ENCODE measurements at places on chromosomes 5 and 9.
A peak's percentile ranks its signal among the peaks of the same experiment; 100 is the strongest.

GRCh38 chr5:141399555-141400258 is 2.0 kb downstream of the PCDHGB5 start:
- no peak for DNase-seq

GRCh38 chr5:88882276-88883038 is 527 bp downstream of the MEF2C start:
- no peak for DNase-seq

DNA sequence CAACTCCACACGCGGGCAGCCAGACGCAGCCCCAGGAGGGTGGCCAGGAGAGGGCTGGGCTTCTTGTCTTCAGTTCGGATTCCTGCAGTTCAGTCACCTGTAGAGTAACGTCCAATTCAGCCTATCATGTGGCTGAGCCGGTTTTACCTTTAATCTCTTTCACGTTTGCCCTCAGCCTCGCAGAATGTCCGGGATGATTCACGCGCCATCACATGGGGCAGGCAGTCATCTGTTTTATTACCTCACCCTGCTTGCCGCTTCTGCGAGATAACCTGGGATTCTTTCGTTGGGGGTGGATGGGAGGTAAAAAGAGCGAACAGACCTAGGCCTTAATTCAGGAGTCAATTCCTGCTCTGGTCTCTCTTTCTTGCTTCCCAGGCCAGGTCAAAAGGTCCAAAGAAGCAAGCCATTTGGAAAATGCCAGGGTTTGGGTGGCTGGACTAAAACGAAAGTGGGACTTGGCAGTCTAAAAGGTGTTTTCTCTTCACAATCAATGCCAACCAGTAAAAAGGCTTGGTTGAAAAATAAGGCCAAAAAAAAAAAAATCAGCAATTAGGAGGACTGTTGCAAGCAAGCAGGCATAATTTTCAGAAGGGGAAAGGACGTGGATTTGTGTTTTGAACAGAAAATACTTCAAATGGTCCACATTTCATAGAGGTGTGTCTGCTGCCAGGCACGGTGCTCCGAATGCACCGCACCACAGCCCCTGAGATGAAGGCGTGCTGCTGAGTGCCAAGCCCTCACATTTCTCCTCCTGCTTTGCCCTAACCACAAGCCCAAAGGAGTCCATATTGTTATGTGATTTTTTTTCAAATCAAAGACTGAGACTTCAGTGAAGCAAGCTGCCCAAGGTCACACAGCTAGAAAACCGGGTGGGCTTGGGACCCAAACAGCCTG is 2.8 kb upstream of the WWC1 start:
- no peak for DNase-seq

DNA sequence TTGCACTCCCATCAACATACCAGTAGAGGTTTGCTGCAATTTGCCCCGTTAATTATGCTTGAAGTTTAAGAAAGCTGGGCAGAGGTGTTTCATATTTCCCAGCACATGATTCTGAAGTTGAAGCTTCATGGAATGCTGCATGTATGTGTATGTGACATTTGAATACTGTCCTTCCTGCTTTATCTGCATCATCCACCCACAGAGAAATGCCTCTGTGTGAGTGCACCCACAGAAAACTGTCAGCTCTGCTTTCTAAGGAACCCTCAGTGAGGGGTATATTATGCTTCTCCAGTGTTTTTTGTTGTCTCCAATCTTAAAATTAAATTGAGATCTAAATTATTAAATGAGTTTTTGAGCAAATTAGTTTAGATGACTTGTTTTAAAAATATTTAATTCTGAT is 358.1 kb upstream of the PIK3R1 start:
- DNase-seq, result no peak

- no peak for DNase-seq
Measured at GRCh38 chr9:121862371-121863332, 211.2 kb downstream of the DAB2IP start.

DNA sequence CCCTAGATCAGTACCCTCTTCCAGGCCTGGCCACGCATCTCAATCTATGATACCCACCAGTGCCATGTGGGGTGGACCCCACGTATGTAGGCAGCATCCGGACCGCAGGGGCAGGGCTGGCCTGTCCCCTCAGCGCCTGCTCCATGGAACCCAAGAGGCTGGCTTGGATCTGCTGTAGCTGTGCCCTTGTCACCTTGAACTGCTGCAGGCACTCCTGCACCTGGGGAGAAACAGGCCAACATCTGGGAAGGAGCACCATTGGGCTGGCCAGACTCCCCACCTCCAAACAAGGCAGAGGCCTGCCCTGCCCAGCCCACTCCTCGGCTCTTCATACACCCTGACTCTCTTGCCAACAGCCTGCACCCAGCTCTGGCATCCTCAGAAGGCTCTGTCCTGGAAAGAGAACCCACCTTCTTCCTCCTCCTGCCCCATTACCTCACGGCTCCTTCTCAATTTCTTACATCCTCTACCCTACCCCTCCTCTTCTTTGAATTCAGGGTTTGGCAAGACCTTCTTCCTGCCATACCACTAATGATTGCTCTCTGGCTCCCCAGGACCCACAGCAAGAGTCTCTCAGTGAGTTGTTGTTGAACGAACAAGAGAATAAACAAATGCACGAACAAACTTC is 7.7 kb downstream of the HK3 start:
- DNase-seq, result no peak

DNA sequence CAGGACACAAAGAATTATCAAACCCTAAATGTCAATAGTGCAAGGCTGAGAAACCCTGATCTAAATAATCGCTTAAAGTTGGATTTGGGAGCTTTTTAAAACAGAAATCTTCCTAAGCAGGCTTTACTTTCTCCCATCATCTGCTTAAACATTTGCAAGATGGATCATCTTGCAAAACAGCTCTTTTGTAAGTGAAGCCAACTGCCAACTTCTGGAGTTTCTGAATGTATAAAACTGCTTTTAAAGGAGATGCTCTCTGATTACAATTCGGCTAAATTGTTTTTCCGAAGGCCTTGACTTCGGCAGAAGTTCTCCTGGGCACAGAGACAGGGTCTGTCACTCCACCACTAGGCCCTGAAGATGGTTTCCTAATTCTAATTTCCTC is 1.3 kb downstream of the PTPN3 start:
- DNase-seq, result no peak

DNA sequence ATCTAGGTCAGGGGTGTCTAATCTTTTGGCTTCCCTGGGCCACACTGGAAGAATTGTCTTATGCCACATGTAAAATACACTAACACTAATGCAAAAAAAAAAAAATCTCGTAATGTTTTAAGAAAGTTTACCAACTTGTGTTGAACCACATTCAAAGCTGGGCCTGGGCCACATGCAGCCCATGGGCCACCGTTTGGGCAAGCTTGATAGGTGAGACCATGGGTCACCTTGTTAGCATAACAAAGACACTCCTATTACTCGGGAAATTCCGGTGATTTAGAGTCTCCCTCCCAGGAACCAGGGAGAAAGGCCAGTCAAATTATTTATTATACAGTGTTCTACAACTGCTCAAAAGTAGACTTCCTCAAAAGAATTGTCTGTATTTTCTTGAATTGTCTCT is 12.7 kb downstream of the RECK start:
- no peak for DNase-seq

- no peak for DNase-seq
Measured at GRCh38 chr9:90044710-90045151, 439.9 kb downstream of the GADD45G start.

DNA sequence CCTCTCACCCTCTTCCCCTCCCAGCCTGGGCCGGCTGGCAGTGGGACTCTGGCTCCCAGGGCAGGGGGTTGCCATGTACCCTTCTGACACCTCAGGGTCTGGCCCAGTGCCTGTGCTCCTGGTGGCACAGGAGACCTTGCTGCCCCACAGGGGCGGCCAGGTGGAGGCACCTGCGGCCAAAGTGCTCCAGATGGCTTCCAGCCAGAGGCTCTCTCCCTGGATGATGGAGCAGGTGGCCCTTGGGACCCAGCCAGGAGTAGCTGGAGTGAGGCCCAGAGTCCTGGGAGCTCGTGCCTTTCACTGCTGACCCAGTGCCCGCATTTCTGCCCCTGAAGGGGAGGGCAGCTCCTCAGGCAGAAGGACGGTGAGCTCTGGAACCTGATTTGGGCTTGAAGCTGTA is 87.3 kb downstream of the NTNG2 start:
- no peak for DNase-seq

DNA sequence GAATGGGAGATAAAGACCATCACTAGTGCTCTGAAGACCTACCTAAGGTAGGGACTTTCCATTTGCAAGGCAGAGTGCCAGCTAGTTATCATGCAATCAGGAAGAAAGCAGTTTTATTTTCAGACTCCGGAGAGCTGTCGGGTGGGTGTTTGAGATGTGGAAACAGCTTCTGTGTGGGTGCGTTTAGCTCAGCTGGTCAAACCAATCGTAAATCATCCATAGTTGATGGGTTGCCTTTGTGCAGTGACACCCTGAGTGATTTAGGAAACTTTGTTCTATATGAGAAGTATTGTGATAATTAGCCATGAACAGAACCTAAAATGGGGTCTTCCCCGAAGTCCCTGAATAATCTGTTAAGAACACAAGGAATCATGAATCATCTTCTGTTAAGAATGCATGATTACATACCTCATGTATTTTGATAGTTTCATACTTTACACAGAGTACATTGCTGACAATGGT is 284.3 kb downstream of the ARHGAP26 start:
- no peak for DNase-seq

- no peak for DNase-seq
Measured at GRCh38 chr5:92838253-92838652, 742.8 kb downstream of the NR2F1-AS1 start.

DNA sequence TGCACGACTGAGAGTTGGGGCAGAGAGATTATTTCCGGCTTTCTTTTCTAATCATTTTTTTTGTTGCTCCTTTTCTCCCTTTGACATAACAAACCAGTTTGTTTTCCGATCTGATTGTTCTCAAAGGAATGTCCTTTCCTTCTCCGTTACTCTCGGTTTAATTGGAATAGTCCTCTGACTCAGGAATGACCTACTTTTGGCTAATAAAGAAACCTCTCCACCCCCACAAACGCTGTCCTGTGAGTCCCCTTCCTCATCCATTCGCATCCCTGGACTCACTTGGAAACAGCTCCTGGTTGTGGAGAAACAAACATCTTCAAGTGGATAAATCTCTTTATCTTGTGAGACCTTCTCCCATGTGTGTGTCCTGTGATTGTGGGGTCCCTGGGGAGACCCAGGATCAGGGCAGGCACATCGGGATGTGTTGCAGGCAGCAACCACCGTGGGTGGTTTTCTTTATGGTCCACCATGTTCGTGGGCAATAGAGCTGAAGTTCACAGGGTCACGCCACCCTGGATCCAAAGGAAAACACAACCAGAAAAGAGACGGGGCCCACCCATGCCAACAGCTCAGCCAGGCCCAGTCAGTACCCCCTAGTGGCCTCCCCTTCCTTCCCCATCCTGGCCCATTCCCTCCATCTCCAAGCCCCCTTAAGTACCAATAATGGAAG is 45.2 kb upstream of the NEK6 start:
- DNase-seq, result no peak

GRCh38 chr5:176916337-176916736 is 17.2 kb upstream of the HK3 start:
- no peak for DNase-seq

DNA sequence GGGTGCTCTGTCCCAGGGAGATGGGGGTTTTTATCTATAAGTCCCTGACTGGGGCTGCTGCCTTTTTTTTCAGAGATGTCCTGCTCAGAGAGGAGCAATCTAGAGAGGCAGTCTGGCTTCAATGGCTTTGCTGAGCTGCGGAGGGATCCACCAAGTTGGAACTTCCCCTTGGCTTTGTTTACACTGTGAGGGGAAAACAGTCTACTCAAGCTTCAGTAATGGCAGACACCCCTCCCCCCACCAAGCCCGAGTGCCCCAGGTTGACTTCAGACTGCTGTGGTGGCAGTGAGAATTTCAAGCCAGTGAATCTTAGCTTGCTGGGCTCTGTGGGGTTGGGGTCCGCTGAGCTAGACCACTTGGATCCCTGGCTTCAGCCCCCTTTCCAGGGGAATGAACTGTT is 375.8 kb downstream of the RAB3C start:
- no peak for DNase-seq

DNA sequence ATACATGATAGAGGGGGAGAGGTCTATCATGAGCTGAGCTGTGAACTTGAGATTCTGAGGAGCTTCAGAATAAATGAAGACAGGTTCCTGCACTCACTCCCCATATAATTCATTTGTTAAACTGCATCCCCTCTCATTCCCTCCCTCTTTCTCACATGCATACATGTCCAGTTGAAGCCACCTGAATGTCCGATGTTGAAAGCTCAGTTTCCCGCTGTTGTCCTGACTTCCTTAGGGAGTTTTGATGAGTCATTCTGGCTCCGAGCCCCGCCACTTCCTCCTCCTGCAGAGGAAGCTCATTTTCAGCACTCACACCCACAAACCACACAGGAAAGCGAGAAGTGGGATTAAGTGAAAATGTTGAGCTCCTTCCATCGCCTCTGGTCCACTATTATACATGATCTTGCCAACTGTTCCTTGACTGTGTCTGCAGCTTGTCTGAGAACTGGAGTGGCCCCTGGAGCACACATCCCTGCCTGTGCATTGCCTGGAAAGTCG is 121.2 kb downstream of the CEMIP2 start:
- DNase-seq, result peak; percentile 4

DNA sequence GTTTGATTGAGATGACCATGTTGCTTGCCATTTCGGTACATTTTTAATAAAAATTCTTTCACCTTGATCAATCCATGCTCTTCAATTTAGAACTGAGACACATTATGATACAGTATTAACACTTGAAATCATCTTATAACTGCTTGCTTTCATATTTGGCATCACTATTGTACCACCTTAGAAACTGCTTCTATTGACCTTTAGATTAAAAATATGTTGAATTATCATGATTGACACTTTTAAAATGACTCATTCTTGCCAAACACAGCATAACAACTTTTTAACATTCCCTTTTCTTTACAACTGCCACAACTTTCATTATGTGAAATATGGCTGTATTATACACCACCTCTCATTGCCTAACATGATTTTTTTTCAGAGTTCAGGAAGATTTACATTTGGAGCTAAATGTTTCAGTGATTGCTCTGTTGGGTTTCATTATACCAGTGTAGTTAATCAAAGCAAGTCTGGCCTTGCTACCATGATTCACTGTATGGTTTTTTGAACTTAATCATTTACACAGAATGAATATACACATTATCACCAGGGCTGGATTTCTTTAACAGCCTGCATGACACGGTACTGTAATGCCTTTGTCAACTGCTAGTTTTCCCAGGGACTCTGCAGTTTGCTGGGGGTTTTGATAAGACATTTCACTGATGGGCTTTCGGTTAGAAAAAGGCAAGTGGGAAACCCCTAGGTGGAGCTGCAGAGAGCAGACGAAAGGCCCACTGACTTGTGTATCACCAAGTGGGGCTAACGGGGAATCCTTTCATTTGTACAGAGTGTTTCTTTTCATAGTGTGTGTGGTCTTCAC is 93.6 kb upstream of the TLE4 start:
- peak; percentile 1 for DNase-seq

GRCh38 chr9:76655121-76655541 is 109.1 kb upstream of the PCA3 start:
- no peak for DNase-seq
